Osteoblast (primary cell): ENCODE measurements at places on chromosomes 1 and 21. TPM values are rescaled to one million over a fixed set of nuclear protein-coding genes. Genes with fewer than 3 reads are reported as not detected.

Gene HSD11B1
- 0.88 and 1.8 TPM in 2 replicates for total RNA-seq

Gene PRUNE1
- total RNA-seq, result 8.3 and 11.6 TPM in 2 replicates

Gene OR14K1
- 0.36 TPM in 1 of 2 replicates, not detected in the other for total RNA-seq

Gene GPR37L1
- total RNA-seq, result not detected in 2 replicates

Gene CTSK
- 617 and 761 TPM in 2 replicates for total RNA-seq

Gene RXFP4
- not detected in 2 replicates for total RNA-seq

Gene EDARADD
- 1.4 and 2.7 TPM in 2 replicates for total RNA-seq

Gene CTTNBP2NL
- total RNA-seq, result 29.5 and 32.2 TPM in 2 replicates

Gene LBR
- total RNA-seq, result 25.3 and 30.4 TPM in 2 replicates
